ENCODE measurements at places on chromosomes 7 and 10.

- DNase-seq, result no peak
Observed at GRCh38 chr10:48943096-48943495, 3.5 kb upstream of the LRRC18 start.

DNA sequence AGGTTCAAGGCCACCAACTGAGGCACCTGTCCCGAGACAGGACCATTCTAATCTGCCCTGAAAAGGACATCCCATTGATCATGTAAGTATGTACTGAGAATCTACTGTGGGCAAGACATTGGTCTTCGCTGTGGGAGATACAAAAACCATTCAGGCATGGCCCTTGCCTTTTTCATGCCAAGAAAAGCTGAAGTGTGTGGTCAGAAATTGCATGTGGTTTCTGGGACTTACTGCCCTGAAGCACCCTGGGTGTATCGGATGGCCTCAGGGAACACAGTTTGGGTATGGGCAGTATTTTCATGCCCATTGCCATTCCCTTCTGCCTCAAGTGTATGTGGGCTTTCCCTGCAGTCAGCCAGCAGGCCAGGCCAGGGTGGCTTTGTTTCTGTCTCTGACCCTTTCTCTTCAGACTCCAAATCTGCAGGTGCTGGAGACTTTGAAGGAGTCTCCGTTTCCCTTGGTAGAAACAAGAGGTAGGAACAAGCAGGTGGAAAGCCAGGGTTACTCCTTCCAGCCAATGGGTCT is 285.7 kb downstream of the ZEB1 start:
- DNase-seq, result no peak

- DNase-seq, result no peak
Observed at GRCh38 chr7:154907651-154908620, 95.0 kb downstream of the PAXIP1 start.

DNA sequence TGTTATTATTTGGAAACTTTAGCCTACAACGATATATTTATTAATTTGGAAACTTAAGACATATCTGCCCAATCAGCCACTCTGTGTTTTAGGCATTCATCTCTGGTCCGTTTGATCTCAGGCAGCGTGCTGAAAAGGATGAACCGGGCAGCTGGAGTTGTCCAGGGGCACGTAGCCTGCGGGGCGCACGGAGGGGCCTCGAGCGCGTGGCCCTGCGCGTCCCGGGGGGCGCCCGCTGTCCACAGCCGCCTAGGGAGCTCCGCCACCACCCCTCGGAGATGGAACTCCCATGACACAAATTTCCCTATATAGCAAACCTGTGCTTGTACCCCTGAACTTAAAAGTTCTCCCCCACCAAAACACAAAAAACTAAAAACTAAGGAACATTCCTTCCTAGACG is 24.3 kb upstream of the MKI67 start:
- no peak for DNase-seq

- peak; percentile 80 for DNase-seq
Observed at GRCh38 chr10:89414146-89414878, at the start of gene IFIT5. TSS of gene IFIT5 (plus strand) at chr10:89414568. CDS start at chr10:89414799, 231 bp downstream.

DNA sequence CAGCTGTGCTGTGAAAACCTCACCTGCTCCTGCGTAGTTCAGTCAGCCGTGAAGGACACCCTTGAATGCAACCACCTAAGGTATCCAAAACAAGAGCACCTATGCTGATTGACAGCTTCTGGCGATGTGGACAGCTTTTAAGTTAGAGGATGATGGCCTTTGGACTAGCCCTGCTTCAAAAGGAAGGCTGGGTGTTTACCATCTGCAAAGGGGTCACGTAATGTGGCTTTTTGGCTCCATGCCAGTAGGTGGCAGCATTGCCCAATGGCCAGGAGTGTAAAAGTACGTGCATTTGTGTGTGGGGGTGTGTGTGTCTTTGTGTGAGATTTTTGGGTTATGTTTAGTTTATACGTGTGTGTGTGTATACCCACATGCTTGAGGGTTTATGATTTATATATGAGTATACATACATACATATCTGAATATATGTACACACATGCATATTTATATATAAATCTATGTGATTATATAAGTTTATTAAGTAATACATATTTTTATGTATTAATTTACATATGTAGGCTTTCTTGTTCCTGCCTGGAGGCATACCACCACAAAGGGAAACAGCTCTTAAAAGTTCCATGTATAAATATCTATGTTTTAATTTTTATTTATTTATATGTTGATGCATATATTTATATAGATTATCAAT is 236.3 kb upstream of the ANKRD30A start:
- peak; percentile 47 for DNase-seq

GRCh38 chr7:149725916-149726315 is 47.5 kb downstream of the ZNF467 start:
- DNase-seq, result no peak

All from D341Med (cell line).